Esophagus muscularis mucosa (tissue), 4 donors: ENCODE measurements at places on chromosomes 16 and 17. TPM values are rescaled to one million over a fixed set of nuclear protein-coding genes. Genes with fewer than 3 reads are reported as not detected.

DNA sequence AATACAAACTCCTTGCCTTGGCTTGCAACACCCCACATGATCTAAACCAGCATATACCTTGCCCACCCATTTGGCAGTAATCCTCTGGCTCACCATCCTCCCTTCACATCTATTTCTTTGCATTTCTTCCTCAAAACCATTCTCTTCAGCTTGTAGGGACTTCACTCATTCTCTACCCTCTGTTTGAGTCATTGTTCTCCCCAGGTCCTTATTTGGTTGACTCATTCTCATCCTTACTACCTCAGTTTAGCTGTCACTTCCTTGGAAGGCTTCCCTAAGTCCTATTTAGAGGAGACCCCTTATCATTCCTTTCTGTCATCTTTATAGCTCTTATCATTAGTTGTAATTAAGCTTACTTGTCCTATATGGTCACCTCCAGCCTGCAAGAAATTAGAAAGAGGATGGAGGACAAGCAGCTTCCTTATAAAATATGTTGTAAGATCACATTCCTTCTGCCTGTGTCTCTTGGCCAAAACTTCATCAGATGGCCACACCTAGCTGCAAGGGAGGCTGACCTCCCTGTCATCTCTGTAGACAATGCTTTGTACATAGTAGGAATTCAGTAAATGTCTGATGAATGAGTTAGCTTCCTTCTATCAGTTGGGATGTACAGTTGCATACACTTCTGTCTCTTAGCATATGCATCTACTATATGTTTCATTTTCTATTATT is 1.7 kb downstream of the TTC19 start:
- H3K27ac ChIP-seq, result no peak overlapping the region
- peaks cover 34% of the 10 kb centered on the region for H3K4me1 ChIP-seq
- peaks cover 55% of the 10 kb centered on the region for H3K36me3 ChIP-seq
- no peaks in the 10 kb centered on the region for H3K27me3 ChIP-seq
- H3K4me3 ChIP-seq, result peak overlapping the region; percentile 84

Gene TEDC2
- total RNA-seq, result not detected

DNA sequence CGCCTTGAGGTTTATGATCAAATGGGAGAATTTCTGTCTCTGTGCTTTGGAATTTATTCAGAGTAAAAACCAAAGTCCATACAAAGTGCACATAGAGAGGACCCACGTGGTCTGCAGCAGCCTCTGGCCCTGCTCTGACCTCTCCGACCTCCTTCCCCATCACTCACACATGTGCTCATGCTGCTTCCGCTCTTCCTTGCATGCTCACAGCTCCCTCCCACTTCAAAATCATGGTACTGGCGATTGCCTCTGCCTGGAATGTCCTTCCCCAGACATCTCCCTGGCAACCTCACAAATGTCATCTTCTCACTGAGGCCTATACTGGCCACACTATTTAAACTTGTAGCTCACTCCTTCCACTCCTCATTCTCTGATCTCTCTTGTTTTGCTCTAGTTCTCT is 418.0 kb downstream of the CA10 start:
- H3K36me3 ChIP-seq, result no peaks in the 10 kb centered on the region
- DNase-seq, result no peak
- no peaks in the 10 kb centered on the region for H3K4me1 ChIP-seq
- H3K27ac ChIP-seq, result no peak overlapping the region
- no peak overlapping the region for H3K4me3 ChIP-seq

- H3K27ac ChIP-seq, result peak overlapping the region; percentile 93
- H3K4me1 ChIP-seq, result peaks cover 81% of the 10 kb centered on the region
- H3K36me3 ChIP-seq, result no peaks in the 10 kb centered on the region
- peaks cover 20% of the 10 kb centered on the region for H3K27me3 ChIP-seq
- DNase-seq, result no peak
- H3K4me3 ChIP-seq, result no peak overlapping the region
Measured at GRCh38 chr16:67169011-67169451, 1.3 kb upstream of the NOL3 start.

GRCh38 chr16:1450218-1450617 is 5.9 kb upstream of the CCDC154 start:
- no peaks in the 10 kb centered on the region for H3K27me3 ChIP-seq
- H3K4me3 ChIP-seq, result no peak overlapping the region
- no peaks in the 10 kb centered on the region for H3K4me1 ChIP-seq
- DNase-seq, result no peak
- H3K36me3 ChIP-seq, result peaks cover 54% of the 10 kb centered on the region
